ENCODE measurements at places on chromosomes 3 and 15. TPM values are rescaled to one million over a fixed set of nuclear protein-coding genes. Genes with fewer than 3 reads are reported as not detected.

DNA sequence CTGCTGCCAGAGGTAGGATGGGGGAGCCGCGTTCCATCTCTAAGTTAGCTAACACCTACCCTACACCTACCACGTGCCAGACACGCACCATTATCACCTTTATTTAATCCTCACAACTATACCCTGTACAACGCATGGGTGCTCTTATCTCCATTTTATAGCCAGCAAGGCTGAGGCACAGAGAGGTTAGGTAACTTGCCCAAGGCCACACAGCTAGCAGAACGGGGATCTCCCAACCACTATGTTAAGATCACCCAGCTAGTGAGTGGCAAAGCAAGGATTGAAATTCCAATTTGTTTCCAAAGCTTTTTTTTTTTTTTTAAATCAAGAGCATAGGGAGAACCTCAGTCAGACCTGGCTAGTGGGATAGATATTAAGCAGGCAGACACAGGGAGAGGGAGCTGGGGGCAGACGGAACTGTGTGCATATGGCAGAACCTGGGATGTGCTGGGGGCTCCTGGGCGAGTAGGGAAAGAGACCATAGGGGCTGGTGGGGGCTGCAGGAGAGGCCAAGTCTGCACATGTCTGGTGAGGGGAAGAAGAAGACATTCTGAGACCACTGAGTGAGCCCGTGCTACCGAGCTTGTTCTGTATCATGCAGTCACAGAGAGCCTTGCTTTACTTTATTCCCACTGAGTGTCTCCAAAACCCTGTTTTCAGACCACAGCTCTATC is 196.3 kb upstream of the TPM1 start:
- no peaks in the 10 kb centered on the region for H3K36me3 ChIP-seq
- no peak overlapping the region for H3K27ac ChIP-seq
- peaks cover 54% of the 10 kb centered on the region for H3K4me1 ChIP-seq
- DNase-seq, result no peak
- H3K4me3 ChIP-seq, result no peak overlapping the region
- no peaks in the 10 kb centered on the region for H3K27me3 ChIP-seq

Gene KY
- not detected for total RNA-seq

Gene SERINC4
- total RNA-seq, result 0.16 TPM

GRCh38 chr15:27219636-27220035 is 248.7 kb downstream of the GABRG3 start:
- H3K4me1 ChIP-seq, result peaks cover 4% of the 10 kb centered on the region
- no peaks in the 10 kb centered on the region for H3K36me3 ChIP-seq
- H3K4me3 ChIP-seq, result no peak overlapping the region
- H3K27me3 ChIP-seq, result no peaks in the 10 kb centered on the region

GRCh38 chr3:121621491-121621890 is 28.3 kb downstream of the FBXO40 start:
- no peak overlapping the region for H3K4me3 ChIP-seq
- no peak for DNase-seq
- peaks cover 15% of the 10 kb centered on the region for H3K4me1 ChIP-seq
- H3K27me3 ChIP-seq, result peaks cover 4% of the 10 kb centered on the region
- peak overlapping the region; percentile 26 for H3K27ac ChIP-seq

DNA sequence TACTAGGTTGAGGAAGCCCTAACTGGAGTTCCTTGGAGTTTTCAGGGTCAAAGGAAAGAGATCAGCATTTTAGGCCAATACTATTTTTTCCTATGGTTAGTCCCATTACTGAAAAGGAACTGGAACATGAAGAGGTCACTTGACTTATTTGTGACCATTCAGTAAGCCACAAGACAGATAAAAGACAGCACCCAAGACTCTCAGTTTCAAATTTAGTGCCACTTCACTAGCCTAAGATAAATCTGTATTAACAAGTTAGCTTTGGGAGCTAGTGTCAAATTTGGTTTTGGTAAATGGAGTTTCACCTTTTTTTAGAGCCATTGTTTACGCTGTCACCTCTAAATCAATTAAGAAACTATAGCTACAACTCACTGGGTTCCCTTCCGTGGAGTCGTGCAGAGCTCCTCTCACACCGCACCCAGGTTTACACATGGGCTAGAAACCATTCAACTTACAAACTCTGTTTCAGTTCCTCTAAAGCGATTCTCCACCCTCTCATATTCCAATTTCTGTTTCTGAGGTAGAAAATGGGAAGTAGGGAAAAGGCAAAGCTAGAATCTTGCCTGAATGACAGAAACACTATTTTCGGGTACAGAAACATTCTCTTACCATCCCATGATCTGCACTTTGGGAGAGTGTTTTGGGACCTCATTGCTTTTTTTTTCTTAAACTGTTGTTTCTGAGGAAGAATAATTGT is 14.4 kb downstream of the CCDC32 start:
- H3K27me3 ChIP-seq, result no peaks in the 10 kb centered on the region
- H3K27ac ChIP-seq, result no peak overlapping the region
- peaks cover 3% of the 10 kb centered on the region for H3K36me3 ChIP-seq
- DNase-seq, result no peak

Gene ZNF592
- total RNA-seq, result 28.0 TPM

GRCh38 chr15:66220601-66221000 is 32.9 kb downstream of the MEGF11 start:
- no peak for DNase-seq
- no peaks in the 10 kb centered on the region for H3K36me3 ChIP-seq
- H3K27me3 ChIP-seq, result no peaks in the 10 kb centered on the region
- no peak overlapping the region for H3K27ac ChIP-seq
